ENCODE measurements at places on chromosomes 3 and 15.

DNA sequence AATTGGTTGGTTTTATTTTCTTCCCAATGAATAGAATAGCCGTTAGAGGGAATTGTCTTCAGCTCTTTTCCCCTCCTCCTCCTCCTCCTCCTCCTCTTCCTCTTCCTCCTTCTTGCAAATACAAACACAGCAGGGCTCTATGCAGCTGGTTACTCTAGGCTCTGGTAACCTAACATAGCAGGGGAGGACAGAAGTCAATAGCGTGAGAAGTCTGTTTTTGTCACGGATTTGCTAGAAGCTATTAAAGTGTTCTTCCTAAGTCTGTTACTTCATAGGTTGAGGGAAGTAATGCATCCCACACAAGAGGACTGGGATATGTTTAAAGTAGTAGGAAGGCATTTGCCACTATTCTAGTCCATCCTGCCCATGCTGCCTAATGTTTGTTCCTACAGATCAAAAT is 374.7 kb upstream of the TPRG1 start:
- no peak for DNase-seq

- no peak for DNase-seq
Observed at GRCh38 chr3:184620475-184621119, 59.0 kb downstream of the EPHB3 start.

- DNase-seq = no peak
Observed at GRCh38 chr15:40269604-40270003, 13.3 kb downstream of the ANKRD63 start.

DNA sequence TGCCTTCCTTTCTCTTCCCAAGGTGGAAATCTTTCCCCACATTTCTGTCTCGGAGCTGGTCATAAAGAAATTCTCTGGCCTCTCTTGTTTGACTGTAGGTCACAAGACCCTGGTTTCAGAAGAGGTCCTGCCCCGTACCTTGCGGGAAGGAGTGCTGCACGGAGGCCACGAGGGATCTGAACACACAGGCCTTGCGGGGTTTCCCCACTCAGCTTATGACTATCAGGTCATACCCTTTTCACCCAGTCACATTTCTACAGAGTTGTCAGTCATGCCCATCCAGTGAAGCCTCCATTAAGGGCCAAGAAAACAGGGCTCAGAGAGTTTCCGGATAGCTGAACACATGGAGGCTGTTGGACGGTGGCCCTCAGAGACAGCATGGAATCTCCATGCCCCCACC is 54.7 kb upstream of the ATP13A3 start:
- DNase-seq = no peak

- no peak for DNase-seq
Observed at GRCh38 chr3:8741581-8742261, 8.1 kb downstream of the CAV3 start.

- DNase-seq = no peak
Observed at GRCh38 chr15:63891768-63892133, 58.0 kb upstream of the HERC1 start.

DNA sequence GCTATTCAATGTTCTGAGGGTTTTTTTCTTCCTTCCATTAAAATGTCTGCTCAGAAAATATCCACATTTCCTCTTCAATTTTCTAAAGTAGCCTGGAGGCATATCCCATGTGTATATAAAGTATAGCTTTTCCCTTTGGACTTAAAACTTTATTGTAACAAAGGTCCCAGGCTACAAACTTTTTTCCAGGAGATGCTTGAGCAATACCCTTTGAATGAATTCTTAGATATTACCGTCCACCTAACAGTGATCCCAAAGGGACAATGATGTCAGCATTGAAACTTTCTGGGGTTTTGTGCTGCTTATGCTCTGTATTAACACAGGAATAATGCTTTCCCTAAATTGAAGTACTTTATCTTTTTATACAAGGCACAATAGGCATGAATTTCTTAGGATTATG is 525.2 kb downstream of the CADM2 start:
- DNase-seq = no peak

DNA sequence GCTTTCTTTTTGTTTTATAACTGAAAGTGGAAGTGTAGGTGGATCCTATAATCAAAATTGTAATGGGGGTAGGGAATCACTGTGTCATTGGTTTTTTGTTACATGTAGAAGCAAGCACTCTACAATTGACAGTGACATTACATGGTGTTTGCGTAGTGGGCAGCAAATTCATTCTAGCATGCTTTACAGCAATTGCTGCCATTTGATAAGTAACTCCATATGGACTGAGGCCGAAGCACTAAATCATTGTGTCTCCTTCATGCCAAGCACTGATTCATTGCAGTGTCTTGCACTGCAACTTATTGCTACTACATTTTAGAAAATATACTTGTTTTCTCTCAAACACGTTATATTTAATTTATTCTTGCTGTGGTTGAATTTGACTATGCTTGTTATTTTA is 933.9 kb downstream of the NSUN3 start:
- DNase-seq = no peak

DNA sequence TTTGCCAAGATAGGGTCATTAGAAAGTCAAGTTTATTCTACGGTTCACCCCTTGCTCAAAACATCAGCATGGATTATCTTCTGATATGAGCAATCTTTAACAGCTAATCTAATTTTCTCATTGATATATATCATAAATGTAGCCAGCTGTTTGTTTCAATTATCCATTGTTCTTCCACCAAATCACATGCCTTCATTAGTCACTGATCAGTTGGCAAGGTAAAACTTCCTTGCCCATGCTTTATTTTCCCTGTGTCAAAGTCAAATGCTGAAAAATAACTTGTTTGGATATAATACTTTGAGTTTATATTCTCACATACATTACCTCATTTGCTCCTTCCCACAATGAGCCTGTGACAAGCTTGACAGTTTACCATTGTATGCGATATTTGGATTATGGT is 60.6 kb downstream of the DPH6 start:
- no peak for DNase-seq

- DNase-seq = no peak
Observed at GRCh38 chr15:66071921-66072295, 181.6 kb downstream of the MEGF11 start.

- DNase-seq = no peak
Observed at GRCh38 chr15:43314171-43314570, 16.2 kb downstream of the LCMT2 start.

GRCh38 chr3:60992395-60992794 is 258.9 kb downstream of the FHIT start:
- DNase-seq = peak; percentile 95

- DNase-seq = no peak
Observed at GRCh38 chr3:45803252-45803935, 7.1 kb upstream of the SLC6A20 start.

- no peak for DNase-seq
Observed at GRCh38 chr3:187536185-187536584, 134.0 kb downstream of the SST start.

GRCh38 chr3:99747915-99748314 is 69.7 kb upstream of the CMSS1 start:
- DNase-seq = no peak

- no peak for DNase-seq
Observed at GRCh38 chr3:146896711-146897110, 291.6 kb upstream of the PLSCR5 start.

DNA sequence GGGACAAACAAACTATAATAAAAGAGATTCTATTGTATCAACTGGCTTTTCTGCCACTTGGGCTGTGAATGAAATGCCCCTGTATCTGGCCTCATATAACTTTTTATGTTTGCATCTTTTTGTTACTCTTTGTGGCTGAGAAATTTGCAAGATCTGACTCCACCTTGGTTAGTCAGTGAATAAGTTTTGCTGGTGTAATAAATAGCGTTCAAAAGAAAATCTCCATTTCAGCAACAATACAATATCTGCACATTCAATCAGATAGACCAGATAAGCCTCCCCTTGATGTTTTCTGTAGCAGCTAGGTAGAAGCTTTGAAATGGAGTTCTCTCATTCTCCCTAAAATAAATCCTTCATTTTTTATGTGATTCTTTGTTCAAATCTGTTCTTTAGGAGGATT is 12.0 kb downstream of the TRAT1 start:
- DNase-seq = no peak

- no peak for DNase-seq
Observed at GRCh38 chr3:34884007-34884406, 755.3 kb upstream of the ARPP21 start.

DNA sequence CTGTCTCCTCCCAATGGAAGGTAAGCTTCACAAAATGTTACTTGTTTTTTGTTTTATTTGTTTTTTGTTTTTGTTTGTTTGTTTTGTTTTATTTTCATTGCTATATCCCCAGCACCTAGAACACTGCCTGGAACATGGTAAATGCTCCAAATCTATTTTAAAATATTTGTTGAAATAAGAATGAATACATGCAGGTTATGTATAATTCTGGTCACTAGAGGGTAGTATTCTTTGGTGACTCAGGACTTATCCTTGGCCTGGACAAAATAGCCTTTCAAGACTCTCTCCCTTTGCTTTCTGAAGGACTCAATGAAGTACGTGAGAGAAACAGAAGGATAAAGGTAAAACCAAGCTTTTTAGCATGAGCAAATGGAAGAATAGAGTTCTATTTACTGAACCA is 46.9 kb upstream of the PPP2R3A start:
- peak; percentile 39 for DNase-seq

GRCh38 chr3:180421221-180421620 is 180.7 kb upstream of the TTC14 start:
- DNase-seq = peak; percentile 82

- DNase-seq = peak; percentile 26
Observed at GRCh38 chr15:73677146-73677607, 7.0 kb upstream of the CD276 start.

DNA sequence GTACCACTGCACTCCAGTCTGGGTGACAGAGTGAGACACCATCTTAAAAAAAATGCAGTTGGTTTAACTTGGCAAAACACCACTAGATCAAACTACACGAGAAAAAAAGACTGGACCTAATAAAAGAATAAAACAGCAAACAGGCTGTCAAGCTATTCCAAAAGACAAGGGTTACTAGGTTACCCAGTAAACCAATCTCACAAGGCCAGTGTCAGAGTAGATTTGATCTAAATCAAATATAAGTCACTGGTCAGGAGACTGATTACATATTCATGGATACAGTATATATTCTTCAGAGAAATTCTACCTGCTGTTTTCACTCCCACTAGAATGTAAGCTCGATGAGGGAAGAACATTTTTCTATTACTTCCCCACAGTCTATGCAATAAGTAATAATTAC is 2.5 kb upstream of the GANC start:
- no peak for DNase-seq

- no peak for DNase-seq
Observed at GRCh38 chr15:43100971-43101370, 4.9 kb downstream of the UBR1 start.

DNA sequence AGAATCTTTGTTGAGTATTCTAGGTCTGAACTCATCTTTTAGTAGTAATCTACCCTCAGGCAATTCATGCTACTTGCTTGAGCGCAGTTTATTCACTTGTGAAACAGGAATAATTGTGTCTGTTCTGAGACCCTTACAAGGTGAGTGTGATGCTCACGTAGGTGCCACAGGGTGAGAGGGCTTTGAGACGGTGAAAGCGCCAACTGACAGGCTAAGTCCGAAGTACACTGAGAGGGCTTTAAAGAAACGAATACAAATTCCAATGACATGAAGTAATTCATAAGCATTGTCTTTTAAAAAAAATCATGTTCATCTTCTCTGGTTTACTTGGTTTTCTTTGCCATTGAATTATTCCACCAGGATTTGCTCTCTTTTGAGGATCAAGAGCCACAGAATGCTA is 393.7 kb upstream of the RGMA start:
- DNase-seq = no peak

DNA sequence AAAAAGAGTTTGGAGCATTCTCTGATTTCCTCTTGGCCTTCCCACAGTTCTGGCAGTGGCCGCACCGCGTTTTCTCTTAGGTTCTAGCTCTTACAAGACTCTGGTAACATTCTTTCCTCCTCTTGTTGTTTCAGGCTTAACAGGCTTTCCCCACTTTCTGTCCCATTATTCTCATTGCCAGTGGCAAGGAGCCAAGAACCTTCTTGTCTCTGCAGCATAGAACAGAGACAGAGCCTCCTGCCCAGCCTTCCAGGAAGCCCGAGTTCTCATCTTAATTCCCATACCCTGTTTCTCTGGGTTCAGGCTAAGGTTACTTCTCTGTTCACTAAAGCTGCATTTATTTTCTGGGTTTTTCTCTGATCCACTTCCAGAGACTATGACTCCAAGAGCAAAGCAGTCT is 61.1 kb downstream of the DUT start:
- DNase-seq = no peak

DNA sequence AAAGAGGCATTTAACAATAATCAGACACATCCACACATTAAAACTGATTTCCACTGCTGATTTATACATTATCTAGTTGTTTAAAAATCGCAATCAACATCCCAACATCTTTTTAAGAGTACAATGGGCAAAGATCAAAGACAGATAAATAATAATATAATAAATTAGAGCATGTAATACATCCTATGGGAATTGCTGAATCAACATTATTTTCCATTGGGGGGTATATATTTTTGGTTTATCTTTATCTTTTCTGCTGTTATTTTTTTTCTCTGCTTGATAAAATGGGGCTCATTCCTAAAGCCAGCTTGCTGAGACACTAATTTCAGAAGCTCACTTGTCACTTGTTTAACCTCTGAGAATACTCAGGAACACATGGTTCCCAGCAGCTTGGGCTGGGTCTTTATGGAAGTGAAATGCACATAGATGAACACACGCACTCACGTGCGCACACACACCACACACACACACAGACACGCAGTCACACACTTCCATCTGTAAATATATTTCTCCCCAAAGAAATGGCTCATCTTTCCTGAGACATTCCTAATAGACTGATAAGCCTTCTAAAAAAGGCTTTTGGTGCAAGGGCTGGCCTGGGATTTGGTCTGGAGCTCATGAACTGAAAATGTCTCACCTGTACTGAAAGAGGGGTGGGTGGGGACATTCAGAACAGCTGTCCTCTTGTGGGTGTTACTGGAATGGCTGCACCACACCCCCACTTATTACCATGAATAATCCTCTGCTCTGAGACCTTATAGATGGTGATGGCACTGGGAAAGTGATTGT is 3.5 kb upstream of the PPIB start:
- DNase-seq = no peak

DNA sequence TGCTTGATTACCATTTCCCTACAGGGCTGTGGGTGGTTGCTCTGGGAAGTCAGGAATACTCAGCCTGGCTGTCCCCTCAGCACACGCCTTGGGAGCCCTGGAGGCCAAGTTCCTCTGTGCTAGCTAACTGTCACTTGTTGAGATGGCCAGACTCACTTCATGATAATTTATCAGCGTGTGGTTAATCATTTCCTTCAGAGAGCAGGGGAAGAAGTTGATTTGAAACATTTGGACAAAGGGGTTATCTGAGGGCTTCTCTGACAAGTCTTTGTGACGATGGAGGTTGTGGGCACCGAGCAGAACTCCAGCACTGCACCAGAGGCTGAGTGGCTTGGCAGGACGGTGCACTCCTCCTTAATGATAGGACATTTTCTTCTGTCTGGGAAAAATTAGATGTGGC is 61.9 kb downstream of the WHAMM start:
- peak; percentile 60 for DNase-seq

DNA sequence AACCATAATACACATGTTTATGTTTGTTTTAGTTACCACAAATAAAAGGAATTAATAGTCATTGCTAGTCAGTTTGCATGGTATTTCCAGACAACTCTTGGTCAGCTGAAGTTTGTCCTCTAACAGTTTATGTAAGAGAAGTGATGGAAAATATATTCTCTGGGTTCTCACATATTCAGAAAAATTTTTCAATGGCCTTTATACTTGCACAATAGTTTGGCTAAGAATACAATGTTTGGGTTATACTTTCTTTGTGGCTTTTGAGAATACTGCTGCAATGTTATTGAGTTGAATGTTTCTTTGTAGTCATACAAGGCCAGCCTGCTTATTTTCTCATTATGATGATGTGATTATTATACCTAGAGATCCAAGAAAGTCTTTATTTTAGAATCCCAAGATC is 133.9 kb downstream of the RAP2B start:
- no peak for DNase-seq
